Activated T-cell treated with anti-CD3 and anti-CD28 coated beads, Interleukin-2, amount 50 U/mL, for 72 hours (primary cell): ENCODE measurements at places on chromosomes 12 and 14. TPM values are rescaled to one million over a fixed set of nuclear protein-coding genes. Genes with fewer than 3 reads are reported as not detected.

DNA sequence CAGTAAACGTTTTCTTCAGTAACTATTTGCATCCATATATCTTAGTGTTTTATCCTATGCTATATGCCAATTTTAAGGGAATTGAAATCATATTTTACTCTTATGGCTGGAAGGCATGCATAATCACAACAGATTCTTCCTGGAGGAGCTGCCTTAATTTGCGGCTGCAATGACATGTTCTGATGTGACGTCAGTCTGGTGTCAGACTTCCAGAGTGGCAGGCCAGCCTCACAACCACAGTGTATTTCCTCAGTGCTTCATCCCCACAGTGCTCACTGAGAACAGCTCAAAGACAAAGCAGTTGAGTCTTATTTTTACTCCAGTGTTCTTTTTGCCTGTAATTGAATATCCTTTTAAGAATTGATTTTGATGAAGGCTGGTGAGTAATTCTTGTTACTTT lies 107.1 kb downstream of the PLEKHA5 start:
- H3K27ac ChIP-seq, result no peak overlapping the region
- DNase-seq, result no peak
- H3K4me3 ChIP-seq, result no peak overlapping the region
- no peaks in the 10 kb centered on the region for H3K36me3 ChIP-seq
- H3K4me1 ChIP-seq, result no peaks in the 10 kb centered on the region
- no peaks in the 10 kb centered on the region for H3K27me3 ChIP-seq

EEA1 gene
- total RNA-seq, result 20.1 TPM

DNA sequence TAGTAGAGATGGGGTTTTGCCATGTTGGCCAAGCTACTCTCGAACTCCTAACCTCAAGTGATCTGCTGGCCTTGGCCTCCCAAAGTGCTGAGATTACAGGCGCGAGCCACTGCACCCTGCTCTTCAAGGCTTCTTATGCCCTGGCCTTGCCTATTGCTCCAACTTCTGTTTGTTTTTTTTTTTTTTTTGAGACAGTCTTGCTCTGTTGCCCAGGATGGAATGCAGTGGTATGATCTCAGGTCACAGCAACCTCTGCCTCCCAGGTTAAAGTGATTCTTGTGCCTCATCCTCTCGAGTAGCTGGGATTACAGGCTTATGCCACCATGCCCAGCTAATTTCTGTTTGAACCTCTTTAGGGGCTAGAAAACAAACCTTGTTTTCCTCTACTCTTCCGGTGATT lies 6.0 kb upstream of the ABCD4 start:
- H3K4me1 ChIP-seq, result no peaks in the 10 kb centered on the region
- no peaks in the 10 kb centered on the region for H3K27me3 ChIP-seq
- no peaks in the 10 kb centered on the region for H3K36me3 ChIP-seq

SMIM41 gene
- not detected for total RNA-seq

DNA sequence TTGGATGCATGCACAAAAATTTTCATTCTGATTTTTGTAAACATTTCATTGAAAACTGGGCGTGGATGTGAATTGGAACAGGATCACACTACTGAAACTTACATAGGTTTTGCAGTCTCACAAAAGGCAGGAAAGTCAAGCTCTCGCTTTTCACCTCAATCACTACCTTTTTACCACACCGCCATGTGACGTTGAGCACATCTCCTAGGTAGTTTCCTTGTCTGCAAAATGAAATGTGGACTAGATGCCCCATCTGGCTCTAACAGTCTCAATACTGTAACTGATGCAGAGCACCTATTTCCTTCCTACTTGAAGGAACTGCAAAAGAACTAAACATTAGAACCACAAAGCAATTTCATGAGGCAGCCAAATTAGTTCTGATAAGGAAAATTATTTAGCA lies 4.4 kb upstream of the YY1 start:
- H3K36me3 ChIP-seq, result peaks cover 6% of the 10 kb centered on the region
- H3K27me3 ChIP-seq, result no peaks in the 10 kb centered on the region
- no peak overlapping the region for H3K4me3 ChIP-seq
- DNase-seq, result no peak

DNA sequence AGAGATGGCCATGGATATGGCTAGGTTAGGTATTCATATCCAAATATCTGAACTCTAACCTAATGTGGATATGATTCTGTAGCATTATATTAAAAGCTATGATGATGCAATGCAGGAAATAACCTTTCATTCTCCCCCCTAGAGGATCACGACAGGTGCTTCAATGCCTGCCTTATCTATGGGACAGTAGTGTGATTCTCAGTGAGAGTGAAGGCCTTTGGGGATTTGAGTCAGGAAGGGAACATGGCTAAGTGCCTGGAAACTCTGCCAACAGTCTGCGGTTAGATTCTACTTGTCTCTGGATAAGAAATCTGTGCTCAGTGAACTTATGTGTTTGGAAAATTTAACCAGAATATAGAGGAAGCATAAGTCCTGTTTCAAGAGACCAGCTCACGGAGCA lies 81.8 kb downstream of the SLC38A1 start:
- H3K36me3 ChIP-seq, result peaks cover 32% of the 10 kb centered on the region
- no peak for DNase-seq
- H3K4me3 ChIP-seq, result no peak overlapping the region
- peak overlapping the region; percentile 80 for H3K27ac ChIP-seq
- peaks cover 22% of the 10 kb centered on the region for H3K4me1 ChIP-seq

OR4E2 gene
- not detected for total RNA-seq

DNA sequence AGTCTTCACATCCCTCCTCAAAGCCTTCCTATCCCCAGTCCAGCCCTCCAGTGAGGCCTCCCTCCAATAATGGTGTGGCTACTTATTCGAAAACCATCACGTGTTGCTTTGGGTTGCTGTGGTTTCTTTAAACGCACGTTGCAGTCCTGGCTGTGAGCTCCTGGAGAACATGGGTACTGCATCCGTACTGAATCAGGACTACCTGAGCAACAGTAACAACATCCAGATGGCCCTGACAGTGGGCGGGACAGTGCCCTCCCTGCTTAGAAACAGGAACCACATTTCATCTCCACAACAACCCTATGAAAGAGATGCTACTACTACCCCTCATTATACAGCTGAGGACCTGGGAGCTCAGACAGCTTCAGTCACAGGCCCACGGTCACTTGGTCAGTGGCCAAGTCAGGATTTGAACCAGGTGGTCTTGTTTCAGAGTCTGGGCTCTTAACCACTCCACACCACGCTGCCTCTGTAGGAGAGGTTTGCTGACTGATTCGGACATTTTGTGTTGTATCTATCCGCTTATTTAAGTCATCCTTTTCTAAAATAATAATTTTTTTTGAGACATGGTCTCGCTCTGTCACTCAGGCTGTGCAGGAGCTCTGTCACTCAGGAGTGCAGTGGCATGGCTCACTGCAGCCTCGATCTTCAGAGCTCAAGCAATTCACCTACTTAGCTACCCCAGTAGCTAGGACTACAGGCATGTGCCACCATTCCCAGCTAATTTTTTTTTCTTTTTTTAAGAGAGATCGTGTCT lies 104.8 kb downstream of the DPF3 start:
- no peak overlapping the region for H3K27ac ChIP-seq
- H3K27me3 ChIP-seq, result no peaks in the 10 kb centered on the region
- DNase-seq, result no peak
- H3K36me3 ChIP-seq, result no peaks in the 10 kb centered on the region

DNA sequence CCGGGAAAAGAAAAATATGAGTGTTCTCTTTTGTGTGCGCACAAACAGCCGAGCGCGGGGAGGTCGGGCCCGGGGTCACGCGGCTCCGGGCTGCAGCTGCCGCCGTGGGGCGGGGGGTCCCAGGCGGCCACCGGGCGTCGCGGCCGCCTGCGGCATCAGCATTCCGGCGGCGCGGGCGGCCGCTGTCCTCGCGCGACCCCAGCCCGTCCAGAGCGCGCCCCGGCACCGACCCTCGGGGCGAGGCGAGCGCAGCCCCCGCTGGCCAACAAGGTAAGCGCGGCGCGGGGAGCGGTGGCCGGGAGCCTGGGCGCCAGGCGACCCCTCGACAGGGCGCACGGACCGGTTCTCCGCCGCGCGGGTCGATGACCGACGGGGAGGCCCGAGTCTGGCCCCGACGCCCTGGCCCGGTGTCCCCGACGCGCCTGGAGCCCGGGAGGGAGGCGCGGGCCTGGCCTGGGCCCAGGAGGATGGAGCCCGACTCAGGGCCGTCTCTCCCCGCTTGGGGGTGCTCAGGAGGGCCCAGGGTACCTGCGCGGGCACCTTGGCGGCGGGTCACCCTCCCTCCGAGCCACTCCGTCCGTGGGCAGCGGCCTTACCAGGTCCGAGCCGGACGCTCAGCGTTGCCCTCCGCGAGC lies 103.9 kb upstream of the DIO3 start:
- H3K36me3 ChIP-seq, result no peaks in the 10 kb centered on the region
- no peak for DNase-seq
- peaks cover 4% of the 10 kb centered on the region for H3K4me1 ChIP-seq
- H3K27ac ChIP-seq, result no peak overlapping the region
- peaks cover 66% of the 10 kb centered on the region for H3K27me3 ChIP-seq
- H3K4me3 ChIP-seq, result no peak overlapping the region

GRCh38 chr14:96092936-96093335 lies 53.8 kb downstream of the C14orf132 start:
- H3K36me3 ChIP-seq, result no peaks in the 10 kb centered on the region
- DNase-seq, result no peak
- no peak overlapping the region for H3K27ac ChIP-seq
- no peaks in the 10 kb centered on the region for H3K27me3 ChIP-seq
- no peak overlapping the region for H3K4me3 ChIP-seq

DNA sequence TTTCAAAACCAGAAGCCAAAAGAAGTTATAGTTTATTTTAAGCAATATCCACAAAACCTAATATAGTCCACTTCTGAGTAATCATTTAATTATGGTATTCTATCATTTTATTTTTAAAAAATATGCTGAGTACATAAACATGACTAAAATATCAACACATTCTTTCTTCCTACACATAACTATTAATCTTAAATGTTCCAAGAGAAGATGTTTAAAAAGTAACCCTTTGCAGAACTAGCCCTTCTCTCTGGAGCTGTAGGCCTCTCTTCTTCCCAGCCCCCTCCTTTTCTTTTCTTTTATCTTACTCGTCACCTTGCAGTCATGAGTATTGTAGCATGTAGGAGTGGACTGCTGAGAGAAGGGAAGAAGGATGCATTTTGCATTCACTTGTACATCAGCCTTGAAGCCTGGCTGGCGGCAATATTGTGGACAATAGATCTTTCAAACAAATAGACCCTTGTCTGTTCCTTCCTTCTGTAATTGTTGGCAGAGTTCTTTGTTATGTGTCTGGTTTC lies 941.9 kb downstream of the NRXN3 start:
- no peaks in the 10 kb centered on the region for H3K27me3 ChIP-seq
- H3K27ac ChIP-seq, result no peak overlapping the region
- DNase-seq, result no peak
- no peaks in the 10 kb centered on the region for H3K4me1 ChIP-seq
- H3K36me3 ChIP-seq, result no peaks in the 10 kb centered on the region
